Muscle of leg (tissue), 16 donors: ENCODE measurements at places on chromosomes 7 and 10. TPM values are rescaled to one million over a fixed set of nuclear protein-coding genes. Genes with fewer than 3 reads are reported as not detected.

- no peak for DNase-seq
Measured at GRCh38 chr7:117092785-117093184, 139.5 kb downstream of the ST7 start.

DNA sequence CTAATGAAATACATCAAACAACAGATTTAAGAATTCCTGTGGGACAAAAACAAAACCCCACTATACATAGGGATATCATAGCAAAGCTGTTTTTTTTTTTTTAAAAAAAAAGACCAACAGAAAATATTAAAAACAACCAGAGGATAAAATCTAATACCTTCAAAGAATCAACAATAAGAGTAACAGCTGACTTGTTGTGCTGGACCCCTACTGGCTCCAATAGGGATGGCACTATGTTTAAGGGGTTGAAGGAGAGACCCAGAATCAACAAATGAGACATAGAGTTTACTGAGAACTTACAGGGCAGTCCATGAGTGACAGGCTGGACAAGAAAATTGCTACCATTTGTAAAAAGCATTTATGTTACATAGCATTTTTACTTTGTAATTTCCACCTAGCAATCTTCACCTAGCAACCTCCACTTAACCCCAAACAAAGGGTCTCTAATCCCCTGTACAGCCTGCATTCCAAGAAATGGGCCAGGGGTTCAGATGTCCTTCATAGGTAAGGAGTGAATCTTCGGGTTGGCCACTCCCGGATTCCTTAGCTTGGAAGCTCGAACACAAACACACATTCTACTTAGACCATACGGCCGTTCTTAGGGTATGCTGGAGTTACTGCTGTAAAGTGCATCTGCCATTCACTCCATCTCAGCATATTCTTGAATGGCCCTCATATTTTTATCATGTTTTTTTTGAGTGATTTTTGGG, 25.8 kb downstream of the ASZ1 start:
- no peak for DNase-seq

DNA sequence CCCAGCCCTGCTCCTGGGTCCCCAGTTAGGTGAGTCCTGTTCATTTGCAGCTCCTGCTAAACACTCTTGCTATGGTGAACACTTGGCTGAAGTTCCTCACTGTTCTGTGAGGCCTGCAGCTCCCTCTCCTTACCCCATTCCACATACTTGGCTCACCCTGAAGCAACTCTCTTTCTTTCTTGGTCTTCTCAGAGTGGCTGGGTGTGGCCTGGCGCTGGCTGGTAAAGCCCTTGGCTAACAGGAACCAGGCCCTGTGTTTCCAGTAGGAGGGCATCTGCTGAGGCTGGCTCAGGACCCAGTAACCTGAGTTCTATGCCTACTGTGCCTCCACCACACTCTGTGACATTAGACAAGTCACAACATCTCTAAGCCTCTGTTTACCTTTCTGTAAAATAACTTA, 53.1 kb upstream of the COL13A1 start:
- no peak for DNase-seq

DNA sequence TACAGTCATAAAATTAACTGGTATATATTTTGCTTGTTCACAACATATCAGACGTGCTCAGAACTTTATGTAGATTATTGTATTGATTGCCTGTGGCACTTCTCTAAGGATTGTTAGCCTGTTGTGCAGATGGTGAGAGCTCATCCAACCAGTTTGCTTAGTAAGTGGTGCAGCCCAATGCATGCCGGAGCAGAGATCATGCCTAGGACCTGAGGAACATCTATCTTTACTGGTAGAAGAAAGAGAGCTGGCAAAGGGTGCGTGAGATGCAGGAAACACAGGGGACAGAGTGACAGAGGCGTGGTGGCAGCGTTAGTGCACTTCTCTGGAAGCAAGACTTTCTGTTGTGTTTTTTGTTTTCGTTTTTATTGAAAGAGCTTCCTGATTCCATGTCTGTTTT, 35.9 kb downstream of the CCM2 start:
- DNase-seq = no peak

GRCh38 chr7:113026941-113027340, 59.7 kb downstream of the GPR85 start:
- no peak for DNase-seq

- DNase-seq = no peak
Measured at GRCh38 chr10:8045726-8046494, 8.6 kb upstream of the GATA3 start.

GRCh38 chr10:25015828-25016375, at the start of gene ENKUR:
TSS of gene ENKUR (minus strand) at chr10:25016158. CDS start at chr10:25015936, 222 bp downstream.
- peak; percentile 96 for DNase-seq

DNA sequence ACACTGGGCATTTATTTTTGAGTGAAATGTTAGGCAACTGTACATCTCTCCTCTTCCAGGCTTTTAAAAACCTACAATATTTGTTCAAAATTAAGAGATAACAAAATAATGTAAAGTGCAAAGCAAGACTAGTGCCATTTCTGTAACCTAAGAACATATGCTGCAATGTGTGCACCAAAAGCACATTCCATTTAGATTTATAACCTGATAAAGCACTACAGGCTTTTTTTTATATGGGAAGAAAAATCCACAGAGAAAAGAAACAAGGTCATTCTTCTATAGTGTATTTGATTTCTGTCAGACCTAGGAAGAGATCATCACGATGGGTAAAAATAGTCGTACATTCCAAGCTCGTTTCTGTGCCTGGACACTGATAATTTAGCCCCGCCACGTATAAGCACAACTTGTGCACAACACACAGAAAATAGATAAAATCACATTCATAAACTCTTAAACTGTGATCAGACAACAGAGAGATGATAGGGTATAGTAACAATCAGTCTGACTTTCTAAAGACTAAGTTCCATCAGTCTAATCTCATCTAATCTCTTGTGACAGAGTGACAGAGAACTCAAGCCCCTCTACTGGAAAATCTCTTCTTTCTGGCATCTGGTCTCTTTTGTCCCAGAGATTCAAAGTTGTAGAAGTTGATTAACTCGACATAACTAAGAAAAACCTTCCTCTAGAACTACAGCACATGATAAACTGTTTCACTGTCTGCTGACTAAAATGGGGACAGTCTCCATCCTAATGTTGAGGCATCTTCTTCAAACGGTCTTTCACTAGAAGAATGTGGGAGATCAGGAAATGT, 6.7 kb downstream of the LAMB1 start:
- DNase-seq = no peak

GRCh38 chr7:117119192-117119924, 166.1 kb downstream of the ST7 start:
- peak; percentile 87 for DNase-seq

DNA sequence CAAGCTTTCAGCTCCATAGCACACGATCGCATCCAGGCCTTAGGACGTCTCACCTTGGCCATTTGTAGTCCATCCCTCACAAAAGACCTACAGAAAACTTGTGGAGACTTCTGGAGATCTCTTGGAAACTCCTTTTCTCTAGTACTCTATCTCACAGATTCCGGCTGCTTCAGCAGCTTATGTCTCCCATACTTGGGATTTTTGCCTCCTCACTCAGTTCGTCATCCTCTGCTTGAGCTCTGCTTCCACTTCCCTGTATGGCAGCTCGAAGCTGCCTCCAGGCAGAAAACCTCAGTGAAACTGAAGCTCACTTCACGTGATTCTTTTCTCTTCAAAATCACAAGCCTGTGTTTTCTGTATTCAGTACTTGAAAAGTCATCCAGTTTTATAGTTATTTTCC, 178.7 kb upstream of the GDF10 start:
- DNase-seq = peak; percentile 54

DNA sequence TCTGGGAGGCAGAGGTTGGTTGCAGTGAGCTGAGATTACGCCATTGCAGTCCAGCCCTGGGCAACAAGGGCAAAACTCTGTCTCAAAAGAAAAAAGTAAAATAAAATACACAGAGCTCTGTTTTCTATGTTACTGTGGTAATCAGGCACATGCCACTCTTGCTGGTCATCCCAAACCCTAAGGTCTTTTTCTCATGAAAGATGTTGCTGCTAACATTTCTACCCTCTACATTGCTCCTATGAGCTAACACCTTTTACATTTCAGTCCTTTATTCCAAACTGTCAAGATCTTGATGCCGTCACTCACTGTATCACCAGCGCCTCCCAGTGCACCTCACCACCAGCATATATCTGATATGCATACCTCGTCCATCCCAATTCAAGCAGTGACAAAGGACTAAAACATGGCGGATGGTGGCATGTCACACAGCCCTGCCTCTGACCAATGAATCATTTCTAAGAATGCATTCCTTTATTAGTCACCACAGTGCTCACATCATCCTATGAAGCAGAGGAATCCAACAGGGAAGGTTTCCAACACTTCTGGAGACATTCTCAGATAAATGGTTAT, 4.3 kb downstream of the DAGLB start:
- DNase-seq = no peak

GRCh38 chr7:98323597-98324322, 42.3 kb downstream of the BRI3 start:
- peak; percentile 43 for DNase-seq

- peak; percentile 10 for DNase-seq
Measured at GRCh38 chr7:39413636-39414223, 152.5 kb upstream of the YAE1 start.

DNA sequence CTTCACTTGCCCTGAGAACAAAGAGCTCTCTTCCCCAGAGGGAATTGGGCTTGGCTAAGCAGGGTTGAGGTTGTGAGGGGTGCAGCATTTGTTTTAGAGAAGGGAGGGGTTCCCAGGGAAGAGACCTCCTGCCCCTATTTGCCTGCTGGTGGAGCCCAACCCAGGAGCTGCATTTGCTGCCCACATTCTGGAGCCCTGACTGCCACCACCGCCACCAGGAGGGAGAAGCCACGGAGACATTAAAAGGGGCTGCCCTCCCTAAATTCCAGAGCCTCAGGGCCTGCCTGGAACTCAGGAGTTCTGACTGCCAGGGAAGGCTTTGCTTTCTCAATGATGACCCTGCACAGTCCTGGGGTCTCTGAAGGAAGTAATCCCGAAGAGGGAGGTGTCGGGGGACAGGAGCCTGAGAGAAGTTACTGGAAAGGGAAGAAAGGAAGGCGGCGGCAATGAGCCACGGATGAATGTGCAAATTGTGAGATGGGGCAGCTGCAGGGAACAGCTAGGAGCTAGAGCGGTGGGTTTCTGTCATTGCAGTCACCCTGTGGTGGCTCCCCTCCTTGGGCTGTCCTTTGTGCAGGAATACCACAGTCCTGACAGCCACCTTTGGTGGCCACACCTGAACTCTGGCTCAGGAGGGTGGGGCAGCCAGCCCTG, 51.3 kb downstream of the NEURL1 start:
- no peak for DNase-seq

The EIF5AL1 gene
- 3.6 TPM for polyA plus RNA-seq

The EN2 gene
- 0.91 TPM for polyA plus RNA-seq

The AOAH gene
- polyA plus RNA-seq = 3.1 TPM

The CREB5 gene
- polyA plus RNA-seq = 23.5 TPM
